ENCODE measurements at places on chromosomes 1 and 21.

- no peak for DNase-seq
Observed at GRCh38 chr1:206803221-206803730, 31.0 kb upstream of the IL10 start.

DNA sequence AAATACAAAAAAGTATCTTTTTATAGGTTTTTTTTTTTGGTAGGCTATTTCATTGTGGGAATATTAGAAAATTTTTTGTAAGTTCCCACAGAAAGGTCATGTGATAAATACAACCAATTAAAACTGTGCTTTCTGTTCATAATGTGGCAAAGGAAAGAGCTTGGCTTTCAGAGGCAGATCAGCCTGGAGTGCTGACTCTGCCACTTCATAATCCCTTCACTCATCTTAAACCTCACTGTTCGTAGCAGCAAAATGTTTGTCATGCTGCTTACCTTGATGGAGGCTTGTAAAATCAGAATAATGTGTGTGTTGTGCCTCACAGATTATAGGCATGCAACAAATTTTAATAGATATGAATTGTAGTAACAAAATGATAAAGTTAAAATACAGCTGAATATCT, 176.8 kb downstream of the ZP4 start:
- no peak for DNase-seq

- DNase-seq: no peak
Observed at GRCh38 chr1:81999364-81999763, 198.6 kb downstream of the ADGRL2 start.

GRCh38 chr21:45105906-45106485, 31.6 kb downstream of the ADARB1 start:
- DNase-seq: no peak

DNA sequence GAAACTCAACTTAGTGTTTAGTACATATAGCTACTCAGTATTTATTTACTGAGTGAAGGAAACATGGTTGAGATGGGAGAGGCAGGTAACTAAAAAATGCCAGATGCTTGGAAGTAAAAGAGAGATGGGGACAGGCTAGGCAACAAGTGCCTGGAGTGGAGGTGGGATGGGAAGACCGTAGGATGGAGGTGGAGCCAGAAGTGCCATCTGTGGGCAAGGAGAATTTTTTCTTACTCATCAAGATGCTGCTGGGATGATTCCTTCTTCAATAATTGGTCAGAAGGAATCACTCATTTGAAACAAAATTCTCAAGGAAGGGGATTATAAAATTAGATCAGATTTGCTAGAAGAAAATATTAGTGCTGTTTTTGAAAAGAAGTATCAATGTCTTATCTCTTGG, 72.9 kb downstream of the IFI44 start:
- DNase-seq: no peak

DNA sequence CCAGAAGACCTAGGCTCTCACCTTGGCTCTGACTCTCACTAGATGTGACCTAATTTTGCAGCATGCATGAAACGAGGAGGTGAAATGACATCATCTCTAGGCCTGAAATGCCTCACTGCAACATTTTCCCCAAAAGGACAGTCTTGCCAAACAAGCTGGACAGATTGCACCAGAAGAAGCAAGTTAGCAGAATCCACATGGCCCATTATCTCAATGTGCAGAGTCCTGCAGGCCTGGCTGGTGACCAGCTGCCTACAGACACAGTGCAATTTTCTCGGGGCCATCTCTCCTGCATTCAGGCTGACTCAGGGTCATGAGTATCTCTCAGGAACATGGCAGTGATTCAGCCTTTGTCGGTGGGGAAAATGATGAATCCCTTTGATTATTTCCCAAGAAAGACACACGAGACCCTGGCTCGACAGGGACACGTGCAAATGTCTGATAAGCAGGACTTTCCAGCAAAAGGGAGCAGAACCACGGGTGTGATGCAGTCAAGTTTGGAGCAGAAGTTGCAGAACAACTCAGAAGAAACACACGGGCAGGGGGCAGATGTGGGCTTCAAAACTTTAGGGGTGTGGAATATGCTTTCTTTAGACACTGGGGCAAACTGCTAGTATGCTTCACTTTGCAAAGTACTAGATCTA, 38.7 kb downstream of the TRIM67 start:
- no peak for DNase-seq

DNA sequence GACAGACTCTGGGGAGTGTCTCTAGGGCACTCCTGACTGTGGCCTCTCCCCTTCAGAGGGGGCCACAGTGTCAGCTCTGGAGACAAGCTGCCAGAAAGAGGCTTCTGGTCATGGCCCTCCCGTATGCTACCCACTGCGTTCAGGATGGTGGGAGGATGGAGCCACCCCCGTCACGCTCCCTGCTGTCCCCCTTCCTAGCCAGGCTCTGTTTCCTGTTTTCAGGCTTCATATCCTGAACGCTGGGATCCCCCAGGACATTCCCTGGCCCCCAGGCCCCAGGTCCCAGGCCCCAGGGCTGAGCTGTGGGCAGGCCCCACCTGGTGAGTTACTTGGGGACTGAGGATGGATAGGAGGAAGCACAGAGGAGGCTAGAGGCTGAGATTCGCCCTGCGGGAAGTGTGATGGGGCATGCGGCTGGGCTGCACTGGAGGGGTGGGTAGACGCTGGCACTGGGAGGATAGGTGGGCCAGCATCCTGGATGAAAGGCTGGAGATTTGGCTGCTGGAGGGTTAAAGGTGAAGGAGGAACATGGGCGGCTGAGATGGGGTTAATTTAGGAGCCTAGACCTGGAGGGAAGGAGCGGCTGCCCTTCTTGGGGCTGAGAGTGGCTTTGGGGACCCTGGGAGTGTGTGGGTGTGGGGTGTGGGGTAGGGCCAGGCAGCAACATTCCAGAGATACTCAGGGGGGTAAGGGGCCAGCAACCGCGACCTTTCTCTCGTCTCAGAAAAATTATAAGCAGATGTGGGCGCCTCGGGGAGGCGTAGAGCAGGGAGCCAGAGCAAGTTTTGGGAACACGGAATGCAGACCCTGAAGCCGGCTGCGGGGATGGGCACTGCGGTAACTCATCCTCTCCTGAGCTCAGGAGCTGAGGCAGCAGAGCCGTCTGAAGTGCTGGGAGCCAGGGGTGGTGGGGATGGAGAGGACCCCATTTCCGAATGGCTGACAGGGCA, 8.7 kb downstream of the PEAR1 start:
- DNase-seq: no peak

- no peak for DNase-seq
Observed at GRCh38 chr1:109020693-109021257, 21.1 kb downstream of the WDR47 start.

DNA sequence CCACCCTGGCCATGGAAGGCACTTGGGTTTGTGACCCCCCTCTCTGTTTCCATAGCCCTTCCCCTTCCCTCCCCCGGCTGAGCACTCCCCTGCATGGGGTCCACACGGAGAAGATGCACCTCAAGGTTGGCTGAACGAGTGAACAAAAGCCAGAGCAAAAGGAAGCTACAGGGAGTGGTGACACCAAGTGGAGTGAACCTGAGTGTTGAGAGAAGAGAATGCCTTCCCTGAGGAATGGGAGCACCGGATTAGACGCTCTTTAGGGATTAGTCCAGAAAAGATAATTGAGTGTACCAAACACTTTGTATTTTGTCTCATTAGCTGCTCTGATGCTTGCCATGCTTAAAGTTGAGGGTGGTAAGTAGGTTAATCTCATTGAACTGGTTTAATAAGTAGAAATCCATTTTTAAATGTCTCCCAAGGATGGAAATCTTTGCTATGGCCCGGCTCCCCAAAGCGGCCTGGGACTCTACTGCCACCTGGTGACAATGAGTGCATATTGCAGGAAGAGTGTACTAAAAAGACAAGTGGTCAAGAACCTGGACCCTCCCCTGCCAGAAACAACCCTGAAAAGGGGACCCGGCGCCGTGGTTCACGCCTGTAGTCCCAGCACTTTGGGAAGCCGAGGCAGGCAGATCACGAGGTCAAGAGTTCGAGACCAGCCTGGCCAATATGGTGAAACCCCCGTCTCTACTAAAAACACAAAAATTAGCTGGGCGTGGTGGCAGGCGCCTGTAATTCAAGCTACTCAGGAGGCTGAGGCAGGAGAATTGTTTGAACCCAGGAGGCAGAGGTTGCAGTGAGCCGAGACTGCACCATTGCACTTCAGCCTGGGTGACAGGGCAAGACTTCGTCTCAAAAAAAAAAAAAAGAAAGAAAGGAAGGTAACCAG, 150.6 kb upstream of the ZC3H12A start:
- DNase-seq: no peak

GRCh38 chr1:121519042-121519755, 334.4 kb downstream of the SRGAP2C start:
- no peak for DNase-seq

GRCh38 chr1:2108213-2108876, 58.1 kb downstream of the PRKCZ start:
- no peak for DNase-seq

DNA sequence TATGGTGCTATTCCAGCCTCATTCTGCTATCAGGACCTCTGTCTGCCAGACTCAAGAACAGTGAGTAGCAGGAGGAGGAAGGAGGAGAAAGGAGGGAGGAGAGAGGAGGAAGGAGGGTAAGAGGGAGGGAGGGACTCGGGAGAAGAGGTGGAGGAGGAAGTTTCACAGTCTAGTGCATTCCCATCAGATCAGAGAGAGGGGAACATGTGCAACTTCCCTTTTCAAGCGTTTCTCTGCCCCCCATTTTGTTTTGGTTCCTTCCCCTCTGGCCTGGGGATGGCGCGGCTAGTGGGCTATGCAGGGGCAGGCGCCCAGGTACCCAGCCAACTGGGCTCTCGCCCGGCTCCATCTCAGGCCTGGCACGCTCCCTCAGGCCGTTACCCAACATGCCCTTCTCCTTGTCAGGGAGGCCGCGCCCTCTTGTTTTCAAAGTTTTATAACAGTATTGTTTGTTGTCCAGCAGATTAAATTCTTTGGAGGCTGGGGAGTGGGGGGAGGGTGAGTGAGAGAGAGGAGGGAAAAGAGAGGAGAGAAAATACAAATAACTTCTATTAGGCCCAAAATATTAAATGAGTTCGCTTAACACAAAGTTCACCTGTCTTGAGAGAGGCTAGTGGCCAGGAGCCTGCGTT, 56.0 kb downstream of the CD46 start:
- DNase-seq: no peak
